ENCODE measurements at places on chromosomes 12 and 14.

DNA sequence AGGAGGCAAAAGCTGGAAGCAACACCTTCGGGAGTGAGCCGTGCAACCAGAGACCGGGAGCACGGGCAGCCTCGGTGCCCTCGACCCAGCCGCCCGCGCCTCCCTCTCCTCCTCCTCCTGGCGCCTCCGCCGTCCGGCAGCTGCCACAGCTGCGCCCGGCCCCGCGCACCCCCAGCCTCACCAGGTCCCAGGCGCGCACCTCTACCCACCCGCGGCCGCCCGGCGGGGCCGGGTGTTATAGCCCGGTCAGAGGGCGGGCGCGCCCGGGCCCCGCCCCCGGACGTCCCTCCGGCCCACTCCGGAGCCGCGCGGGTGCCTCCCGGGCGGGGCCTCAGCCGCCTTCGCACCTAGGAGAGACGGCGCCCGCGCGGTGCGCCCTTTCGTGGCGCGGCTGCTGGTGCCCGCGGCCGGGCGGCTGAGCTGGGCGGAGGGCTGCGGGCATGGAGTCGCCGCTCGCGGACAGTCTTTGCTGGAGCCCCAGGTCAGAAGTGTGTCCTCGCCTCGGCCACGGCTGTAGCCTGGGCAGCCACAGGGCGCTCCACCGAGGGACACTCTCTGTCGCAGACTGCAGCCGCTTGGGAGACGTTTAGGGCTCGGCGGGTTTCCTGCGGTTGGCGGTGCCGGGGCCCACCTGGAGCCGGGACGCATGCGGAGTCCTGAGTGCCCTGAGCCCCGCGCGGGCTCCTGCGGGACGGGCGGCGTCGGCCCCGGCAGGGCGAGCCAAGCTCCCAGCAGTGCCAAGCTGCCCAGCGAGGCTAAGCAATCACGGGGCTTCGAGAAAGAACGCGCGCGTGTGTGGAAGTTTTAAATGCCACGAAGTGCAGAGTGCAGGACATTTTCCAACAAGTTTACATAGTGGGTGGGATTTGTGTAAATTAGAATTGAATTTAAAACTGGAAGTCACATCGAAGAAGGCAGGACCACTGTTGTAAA lies at the start of gene CPM:
TSS of gene CPM (minus strand) at position 211 of the 933 bp plus-strand sequence. CDS start 334 bp downstream, outside the sequence.
- peak; percentile 34 for DNase-seq

DNA sequence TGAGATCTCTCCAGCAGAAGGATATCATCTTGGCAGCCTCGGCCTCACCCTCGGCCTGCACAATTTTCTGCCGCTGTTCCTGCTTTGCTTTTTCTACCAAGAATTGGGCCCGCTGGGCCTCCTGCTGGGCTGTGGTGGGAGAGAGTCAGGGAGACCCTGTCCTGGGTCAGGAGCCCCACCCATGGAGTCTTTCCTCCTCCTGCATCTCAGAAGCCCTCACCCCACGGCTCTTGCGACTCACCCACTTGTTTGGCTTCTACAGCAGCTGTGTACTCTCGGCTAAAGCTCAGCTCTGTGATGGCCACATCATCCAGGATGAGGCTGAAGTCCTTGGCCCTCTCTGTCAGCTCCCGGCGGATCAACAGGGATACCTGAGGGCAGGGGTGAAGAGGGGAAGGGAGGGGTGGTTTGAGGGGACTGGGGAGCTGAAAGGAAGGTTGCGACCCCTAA lies 2.8 kb downstream of the PHB2 start:
- DNase-seq, result no peak

DNA sequence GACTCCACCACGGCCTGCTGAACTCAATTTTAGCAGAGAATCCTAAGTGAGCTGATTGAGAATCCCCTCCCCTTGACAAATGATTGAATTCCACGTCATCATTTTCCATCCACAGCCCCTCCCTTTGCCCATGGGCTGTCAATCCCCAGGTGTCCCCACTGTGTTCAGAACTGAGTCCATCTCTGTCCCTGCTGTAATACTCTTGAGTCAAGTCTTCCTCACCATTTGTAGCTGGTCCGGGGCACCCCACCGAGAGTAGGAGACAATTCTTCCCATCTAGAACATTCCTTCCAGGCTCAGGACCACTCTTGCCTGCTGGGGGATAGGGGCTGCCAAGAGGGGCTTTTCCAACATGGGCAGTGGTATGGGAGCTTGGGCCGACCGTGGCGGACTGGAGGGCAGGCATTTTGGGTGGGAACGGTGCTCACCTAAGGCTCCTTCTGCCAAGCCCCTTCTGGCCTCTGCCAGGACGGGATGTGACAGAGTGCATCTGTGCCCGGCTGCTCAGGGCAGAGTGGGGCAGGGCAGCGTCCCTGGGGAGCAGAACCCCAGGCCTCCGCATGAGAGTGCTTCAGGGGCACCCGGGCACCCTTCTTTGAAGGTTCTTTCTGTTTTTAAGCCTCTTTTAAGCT lies 218.1 kb upstream of the RTL1 start:
- DNase-seq, result no peak

DNA sequence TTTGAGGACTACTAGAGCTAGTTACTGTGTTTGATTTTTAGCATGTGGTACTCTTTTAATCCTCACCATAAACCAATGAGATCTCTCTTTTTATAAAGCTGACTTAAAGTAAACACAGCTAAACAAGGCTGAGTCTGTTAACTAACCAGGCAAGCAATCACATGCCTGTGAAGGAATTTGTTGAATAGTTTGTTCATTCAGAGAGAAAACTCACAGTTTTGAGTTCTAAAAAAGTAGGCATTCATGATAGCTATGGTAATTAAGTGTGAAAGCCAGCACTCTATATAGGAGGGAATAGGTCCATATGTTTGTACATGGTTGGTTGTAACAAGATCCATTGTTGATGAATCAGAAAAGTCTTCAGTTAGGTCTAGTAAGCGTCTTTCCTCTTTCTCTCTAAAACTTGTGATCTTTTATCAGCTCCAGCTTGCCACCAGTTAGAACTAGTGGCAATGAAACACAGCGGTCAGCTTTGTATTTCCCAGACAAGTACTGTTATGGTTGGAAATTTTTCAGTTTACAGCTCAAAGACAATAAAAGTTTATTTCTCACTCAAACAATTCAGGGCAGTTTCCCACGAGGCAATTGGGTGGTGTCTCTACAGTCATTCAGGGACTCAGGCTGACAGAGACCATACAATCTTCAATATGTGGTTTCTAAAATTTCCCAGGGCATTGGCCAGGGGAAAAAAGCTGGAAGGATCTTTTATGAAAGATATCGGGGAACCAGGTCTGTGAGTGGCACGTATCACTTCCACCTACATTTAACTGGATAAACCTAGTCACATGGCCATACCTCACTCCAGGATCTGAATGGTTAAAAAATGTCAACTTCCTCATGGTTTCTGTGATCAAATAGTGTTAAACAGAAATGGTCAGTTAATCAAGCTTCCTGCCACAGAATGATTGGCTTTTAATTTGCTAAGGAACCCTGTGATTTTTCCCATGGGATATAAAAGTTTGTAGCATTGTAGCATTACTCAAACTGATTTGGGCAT lies 203.1 kb downstream of the KIF21A start:
- no peak for DNase-seq

- no peak for DNase-seq
Measured at GRCh38 chr14:50822501-50823042, 8.4 kb downstream of the NIN start.

DNA sequence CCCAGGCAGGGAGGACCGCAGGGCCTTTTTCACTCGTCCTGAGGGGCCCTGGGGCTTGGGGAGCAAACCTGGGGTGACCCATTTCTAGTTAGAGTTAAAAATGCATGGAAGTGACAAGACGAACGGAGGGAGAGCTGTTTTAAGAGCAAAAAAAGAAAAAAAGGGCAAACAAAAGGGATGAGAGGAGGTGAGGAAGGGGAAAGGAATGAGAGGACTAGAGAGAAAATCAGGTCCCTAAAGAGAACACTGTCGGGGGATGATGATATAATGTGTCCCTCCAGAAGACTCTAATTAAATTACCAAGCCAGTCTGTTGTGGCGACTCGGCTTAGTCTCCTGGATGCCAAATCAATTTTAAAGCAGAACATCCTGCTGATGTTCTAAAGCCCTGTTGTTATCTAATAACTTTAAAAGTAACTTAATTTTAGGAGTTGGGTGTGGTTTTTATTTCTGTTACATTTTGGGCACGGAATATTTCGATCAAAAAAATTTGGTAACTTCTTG lies 1.1 kb downstream of the ANO6 start:
- DNase-seq, result no peak

DNA sequence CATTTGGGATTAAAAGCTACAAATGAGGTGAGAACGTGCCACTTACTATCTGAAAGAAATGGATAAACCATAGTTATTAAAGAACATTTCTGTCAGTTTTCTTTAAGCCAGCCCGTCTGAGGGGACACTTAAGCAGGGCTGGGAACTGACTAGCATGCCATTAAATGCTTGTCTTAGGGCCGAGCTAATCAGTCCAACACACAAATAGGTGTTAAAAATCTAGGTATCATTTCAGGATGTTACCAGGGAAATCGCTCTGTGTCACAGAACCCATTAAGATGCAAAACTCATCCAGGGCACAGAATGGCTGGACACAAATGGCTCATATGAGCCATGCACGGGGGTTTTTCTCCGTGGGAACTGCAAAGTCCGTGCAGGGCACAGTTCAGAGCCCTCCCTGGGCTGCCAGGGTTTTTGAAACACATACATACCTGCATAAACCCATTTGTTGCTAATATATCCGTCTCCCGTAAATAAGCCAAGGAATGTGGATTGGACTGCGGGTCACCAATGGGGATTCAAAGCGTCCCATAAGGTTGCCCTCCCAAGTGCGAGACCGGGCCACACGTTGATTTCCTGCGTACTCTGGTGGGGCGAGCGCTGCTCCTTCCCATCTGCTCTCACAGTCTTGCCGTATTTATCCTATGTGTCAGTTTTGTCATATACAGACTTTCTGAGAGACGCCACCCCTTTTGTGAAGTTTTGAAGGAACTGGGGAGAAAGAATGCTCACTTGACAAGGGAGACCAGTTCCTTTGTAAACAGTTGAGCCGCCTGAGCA lies 5.4 kb upstream of the GSC start:
- no peak for DNase-seq

- no peak for DNase-seq
Measured at GRCh38 chr14:99459481-99460100, 21.1 kb downstream of the SETD3 start.

DNA sequence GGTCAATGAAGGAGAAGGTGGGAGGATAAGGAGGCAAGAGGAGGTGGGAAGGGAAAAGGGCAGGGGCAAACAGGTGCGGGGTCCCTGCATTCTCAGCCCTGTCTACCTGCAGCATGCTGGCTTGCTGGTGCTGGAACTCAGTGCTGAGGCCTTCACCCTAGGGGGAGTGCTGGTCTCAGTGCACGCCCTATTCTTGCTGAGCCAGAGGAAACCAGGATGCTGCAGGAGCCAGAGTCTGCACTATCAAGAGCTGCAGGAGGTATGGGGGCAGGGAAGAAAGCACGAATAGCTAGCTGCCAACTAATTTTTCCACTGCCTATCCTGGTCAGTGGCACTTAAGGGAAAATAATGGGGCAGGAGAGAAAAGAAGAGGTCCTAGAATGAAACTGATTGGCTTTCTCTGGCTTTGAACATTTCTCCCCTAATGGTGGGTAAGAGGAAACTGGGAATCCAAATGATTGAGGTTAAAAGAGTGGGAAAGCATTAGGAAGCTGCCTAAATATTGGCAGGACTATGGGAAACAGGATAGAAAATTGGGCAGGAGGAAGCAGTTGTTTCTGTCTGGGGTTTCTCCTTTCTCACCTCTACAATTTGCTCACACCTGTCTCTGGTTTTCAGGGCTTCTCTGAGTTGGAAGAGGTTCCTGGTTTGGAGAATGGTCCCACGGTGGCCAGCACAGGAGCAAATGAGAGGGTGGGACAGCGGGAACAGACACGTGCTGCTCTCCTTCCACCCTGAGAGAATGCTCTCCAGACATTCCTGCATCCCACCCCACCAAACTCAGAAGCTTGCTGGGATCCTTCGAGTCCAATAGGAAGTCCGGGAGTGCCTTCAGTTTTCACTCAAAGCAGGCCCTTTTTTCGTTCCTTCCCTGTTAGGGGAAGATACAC lies 1.9 kb downstream of the TMEM253 start:
- DNase-seq, result no peak

GRCh38 chr14:74207943-74208342 lies 31.3 kb upstream of the VSX2 start:
- no peak for DNase-seq

GRCh38 chr12:10965476-10965875 lies 21.2 kb downstream of the TAS2R50 start:
- DNase-seq, result no peak

DNA sequence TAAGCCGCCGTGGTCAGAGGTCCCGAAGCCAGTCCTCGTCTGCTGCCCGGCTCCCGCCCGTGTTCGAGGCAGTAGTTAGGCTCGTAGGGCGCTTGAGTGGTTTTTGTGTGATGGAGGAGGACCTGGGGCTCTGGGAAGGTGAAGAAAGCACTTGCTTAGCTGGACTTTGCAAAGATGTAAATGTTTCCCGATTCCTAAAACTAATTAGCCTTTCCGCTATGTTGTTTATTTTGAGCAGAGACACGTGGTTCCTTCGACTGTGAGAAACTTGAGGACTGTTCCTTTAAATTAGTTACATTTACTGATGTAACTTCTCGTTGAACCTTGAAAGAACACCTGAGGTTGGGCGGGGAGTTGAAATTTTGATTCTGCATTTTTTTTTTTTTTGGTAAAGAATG lies 33.9 kb downstream of the MIA2 start:
- DNase-seq, result peak; percentile 42

DNA sequence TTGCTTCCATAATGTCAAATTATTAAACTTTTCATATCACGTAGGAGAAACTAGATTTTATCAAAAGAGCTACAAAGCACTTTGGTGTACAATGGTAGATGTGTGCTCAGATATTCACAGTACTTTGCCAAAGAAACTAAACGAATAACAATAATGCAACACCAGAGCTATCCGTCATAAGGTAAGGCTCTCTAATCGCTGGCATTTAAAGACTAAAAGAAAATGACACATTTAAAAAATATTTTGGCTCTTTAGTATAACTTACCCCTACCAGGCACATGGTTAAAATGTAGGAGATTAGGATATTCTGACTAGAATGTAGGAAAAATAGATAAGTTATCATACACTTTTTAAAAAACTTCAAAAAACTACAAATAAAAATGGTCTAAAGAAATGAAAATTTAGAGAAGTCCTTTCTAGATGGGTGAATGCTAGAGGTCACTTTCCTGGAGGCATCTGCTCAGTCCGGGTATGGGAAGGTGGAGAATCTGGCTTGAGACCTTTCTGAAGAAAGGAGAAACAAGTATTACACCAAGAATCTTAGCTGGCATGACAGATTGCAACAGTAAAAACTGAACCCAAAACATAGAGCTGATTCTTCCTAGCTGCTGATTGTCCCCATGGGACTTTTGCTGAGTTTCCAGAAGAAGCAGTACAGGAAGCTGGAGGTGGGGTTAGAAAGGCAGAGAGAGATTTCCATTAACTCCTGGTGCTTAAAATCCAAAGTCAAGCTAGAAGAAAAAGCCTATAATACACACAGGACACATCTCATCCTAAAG lies 67.9 kb downstream of the FAR2 start:
- DNase-seq, result no peak

- DNase-seq, result no peak
Measured at GRCh38 chr14:65790172-65790815, 377.8 kb downstream of the FUT8 start.

- no peak for DNase-seq
Measured at GRCh38 chr12:71014180-71014785, 93.7 kb upstream of the PTPRR start.

GRCh38 chr12:89070603-89071002 lies 281.7 kb downstream of the DUSP6 start:
- no peak for DNase-seq

Data from NCI-H1092 (cell line).